NCI-H1105 (cell line): ENCODE measurements at places on chromosomes 3 and 15.

- no peak for DNase-seq
Measured at GRCh38 chr15:47991357-47991756, 129.4 kb upstream of the SLC24A5 start.

- no peak for DNase-seq
Measured at GRCh38 chr15:64981812-64982431, 7.8 kb downstream of the SPG21 start.

GRCh38 chr3:187046033-187046432 is 93.3 kb downstream of the RPL39L start:
- DNase-seq: no peak

DNA sequence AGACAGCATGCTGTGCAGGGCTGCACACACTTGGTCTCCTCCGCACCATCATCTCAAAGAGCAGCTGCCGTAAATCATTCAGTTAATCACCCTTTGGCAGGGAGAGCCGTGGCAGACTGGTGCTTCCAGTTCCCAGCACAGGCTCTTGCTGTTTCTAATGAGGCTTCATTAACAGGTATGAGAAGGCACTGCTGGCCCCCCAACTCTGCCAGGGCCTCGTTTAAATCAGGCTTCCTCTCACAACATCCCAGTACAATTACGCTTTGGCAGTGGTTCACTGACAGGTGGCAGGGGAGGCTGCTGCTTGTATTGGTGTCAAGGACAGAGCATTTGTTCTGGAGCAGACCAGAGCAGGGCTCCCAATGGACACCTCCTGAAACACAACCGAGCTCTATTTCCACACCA is 77.1 kb downstream of the BFSP2 start:
- peak; percentile 98 for DNase-seq

- DNase-seq: no peak
Measured at GRCh38 chr3:100844063-100844936, 135.0 kb downstream of the TFG start.

DNA sequence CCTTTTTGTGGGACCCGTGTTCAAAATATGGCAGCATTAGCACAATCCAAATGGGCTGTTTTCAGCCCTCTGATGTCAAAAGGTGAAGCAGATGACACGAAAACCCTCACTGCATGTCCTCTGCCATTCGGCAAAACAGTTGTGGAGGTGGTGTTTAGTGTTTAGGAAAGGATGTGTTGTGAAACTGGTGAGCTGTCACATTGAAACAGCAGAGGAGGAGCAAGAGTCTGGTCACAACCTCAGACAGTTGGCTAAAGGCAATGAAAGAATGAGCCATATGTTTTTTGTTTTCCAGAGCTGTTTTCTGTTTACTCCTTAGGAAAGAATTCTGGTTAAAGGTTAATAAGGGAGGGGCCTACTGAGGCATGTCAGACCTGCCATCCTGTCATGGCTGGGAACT is 140.7 kb downstream of the VPS8 start:
- no peak for DNase-seq

- no peak for DNase-seq
Measured at GRCh38 chr3:196122021-196122687, 40.3 kb upstream of the TFRC start.

- no peak for DNase-seq
Measured at GRCh38 chr3:194727435-194728128, 41.9 kb downstream of the FAM43A start.

DNA sequence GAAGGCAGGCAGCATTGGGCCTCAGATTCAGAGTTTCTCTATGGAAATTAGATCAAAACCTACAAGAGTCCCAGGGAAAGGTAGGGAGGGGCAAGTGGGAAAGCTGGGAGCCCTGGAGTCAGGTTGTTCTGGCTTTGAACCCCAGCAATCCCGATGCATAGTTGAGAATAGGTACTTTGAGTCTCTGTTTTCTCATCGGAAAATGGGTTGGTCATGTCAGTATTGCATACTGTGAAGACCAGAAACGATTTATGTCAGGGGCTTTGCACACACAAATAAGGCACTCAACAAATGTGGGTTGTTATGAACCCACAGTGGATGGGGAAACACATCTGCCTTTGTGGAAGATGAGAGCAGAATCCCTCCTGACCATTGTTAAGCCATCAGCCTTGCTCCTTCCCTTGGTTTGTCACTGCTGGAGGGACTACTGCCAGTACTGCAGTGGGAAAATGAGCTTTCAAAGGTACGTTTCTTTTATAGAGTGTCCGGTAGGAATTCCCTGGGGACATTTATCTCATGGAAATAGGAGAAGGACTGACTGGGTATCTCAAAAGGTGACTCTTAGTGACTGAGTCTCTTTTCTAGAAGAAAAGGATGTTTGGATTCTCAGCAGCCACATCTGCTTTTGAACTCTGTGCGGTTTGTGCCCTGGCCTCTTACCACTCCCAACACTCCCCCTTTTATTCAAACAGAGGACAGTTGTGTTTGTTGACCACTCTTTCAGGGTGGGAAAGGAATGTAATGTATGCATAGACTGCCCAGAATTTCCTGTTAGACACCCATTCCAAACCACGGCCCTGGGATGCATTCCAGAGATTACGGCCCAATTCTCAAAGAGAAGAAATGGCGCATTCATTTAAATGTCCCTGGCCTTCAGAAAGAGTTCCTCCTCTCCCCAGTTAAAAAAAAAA is 54.6 kb upstream of the VILL start:
- no peak for DNase-seq

DNA sequence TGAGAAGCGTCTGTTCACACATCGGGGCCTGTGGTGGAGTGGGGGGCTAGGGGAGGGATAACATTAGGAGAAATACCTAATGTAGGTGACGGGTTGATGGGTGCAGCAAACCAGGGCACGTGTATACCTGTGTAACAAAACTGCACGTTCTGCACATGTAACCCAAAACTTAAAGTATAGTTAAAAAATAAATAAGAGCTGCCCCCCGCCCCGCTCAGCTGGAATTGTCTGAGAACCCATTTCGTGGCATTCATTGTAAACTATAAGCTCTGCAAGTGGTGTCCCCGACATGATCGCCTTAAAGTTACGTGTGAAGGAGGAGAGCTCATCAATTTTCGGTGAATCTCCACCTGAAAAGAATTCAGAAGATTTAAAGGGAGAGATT is 7.3 kb upstream of the LIPH start:
- DNase-seq: no peak

GRCh38 chr3:161489395-161489794 is 7.2 kb upstream of the OTOL1 start:
- DNase-seq: no peak

GRCh38 chr15:81544385-81544784 is 170.4 kb upstream of the TMC3 start:
- DNase-seq: no peak

DNA sequence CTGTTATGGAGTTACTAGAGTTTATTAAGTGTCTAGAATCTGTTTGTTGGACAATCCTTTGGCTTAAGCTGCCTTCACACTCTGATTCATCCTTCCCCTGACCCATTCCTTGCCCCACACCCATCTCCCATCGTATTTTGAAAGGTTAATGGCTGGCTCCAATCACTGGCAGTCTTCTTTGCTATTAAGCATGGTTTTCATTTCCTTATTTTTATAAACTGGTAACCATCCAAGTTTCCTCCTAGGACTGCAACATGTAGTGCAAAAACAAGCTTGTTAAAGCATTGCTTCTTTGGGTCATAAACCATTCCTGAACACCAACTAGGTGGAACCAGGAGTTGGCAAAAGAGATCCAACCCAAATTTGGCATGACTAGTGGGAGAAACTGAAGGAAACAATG is 148.4 kb downstream of the DTWD1 start:
- DNase-seq: no peak
